ENCODE measurements at places on chromosomes 16 and 17.

GRCh38 chr17:78600181-78600721, 23.1 kb upstream of the DNAH17 start:
- no peak for DNase-seq

- peak; percentile 42 for DNase-seq
Observed at GRCh38 chr17:50533720-50534148, 1.2 kb downstream of the EPN3 start.

- DNase-seq, result no peak
Observed at GRCh38 chr16:69348222-69348621, 3.4 kb downstream of the TMED6 start.

GRCh38 chr17:75130632-75131277, 787 bp downstream of the NT5C start:
- DNase-seq, result no peak

- DNase-seq, result no peak
Observed at GRCh38 chr17:43830510-43831140, 2.3 kb downstream of the MPP3 start.

- no peak for DNase-seq
Observed at GRCh38 chr16:68490829-68491575, 42.7 kb upstream of the SMPD3 start.

DNA sequence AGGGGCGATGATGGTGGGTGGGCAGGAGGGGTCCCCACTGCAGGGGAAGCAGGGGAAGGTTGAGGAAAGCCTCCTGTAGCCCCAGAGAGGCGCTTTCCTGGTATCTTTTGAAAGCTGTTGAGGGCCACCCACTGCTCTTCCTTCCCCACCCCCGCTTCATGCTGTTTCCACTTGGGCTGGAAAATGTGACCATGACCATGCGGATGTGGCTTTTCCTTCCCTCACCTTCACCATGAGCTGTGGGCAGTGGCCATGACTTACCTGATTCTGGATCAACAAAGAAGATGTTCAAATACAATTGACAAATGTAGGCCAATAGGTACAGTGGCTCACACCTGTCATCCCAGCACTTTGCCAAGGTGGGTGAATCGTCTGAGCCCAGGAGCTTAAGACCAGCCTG, 13.8 kb downstream of the MVP start:
- DNase-seq, result no peak

DNA sequence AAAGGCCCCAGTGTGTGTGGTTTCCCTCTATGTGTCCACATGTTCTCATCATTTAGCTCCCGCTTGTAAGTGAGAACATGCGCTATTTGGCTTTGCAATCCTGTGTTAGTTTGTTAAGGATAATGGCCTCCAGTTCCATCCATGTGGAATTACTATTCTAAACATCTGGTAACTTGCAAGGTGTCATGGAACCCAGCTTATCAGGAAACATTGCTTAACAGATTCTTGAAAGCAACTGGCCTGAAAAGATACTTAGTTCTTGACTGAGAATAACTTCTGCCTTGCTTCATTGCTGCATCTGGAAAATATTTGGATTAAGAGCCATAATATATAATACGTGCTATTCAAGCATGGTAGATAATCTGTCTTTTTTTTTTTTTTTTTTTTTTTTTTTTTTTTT, 27.8 kb downstream of the PAFAH1B1 start:
- no peak for DNase-seq

- peak; percentile 31 for DNase-seq
Observed at GRCh38 chr17:1709403-1709951, 700 bp downstream of the TLCD2 start.
